Camera-type eye (tissue), 1 donor: ENCODE measurements at places on chromosomes 16 and 17. TPM values are rescaled to one million over a fixed set of nuclear protein-coding genes. Genes with fewer than 3 reads are reported as not detected.

Gene MPV17L
- 12.5 TPM for total RNA-seq

Gene SP6
- total RNA-seq = 0.38 TPM

Gene GAS2L2
- 0.33 TPM for total RNA-seq

Gene STAT3
- 92.6 TPM for total RNA-seq

Gene MYH3
- total RNA-seq = 774 TPM

Gene ZG16B
- 4.8 TPM for total RNA-seq

Gene STX8
- 75.2 TPM for total RNA-seq
